ENCODE measurements at places on chromosomes 2 and 18.

DNA sequence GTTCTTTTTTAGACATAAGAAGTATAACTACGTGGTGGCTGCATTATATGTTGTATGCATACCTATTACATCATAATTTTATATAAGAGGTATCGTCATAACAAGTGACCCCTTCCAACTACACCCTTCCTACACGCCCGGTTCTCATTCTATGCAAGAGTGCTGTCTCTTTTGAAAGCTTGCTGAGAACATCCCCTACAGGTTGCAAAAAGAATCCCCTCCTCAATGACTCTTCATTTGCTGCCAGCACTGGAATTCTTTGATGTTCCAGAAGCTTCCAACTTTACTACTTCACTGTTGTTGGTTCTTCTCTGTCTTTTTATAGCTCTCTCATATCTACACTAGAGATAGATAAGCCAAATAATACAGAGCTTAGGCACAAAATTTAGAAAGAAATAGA is 66.4 kb downstream of the CDH7 start:
- no peak for DNase-seq

GRCh38 chr2:55017880-55018279 is 32.4 kb downstream of the RTN4 start:
- no peak for DNase-seq

DNA sequence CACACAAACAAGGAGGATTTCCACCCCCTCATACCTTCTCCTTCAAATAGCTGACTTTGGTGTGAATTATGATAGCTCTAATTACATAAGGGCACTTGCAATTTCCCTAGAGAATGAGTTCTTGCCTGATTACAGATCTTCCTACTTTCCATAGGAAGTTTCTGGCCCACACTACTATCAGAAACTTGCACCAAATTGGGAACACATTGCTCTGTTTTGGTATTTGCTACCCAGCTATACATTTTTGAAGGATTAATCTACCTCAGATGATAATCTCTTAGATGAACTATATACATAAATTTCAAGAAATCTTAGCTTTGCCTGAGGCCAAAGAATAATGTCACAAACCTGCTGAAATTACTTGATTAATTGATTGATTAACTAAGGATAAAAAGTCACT is 4.9 kb downstream of the DCC start:
- no peak for DNase-seq

GRCh38 chr18:13513021-13513420 is 213.3 kb downstream of the FAM210A start:
- DNase-seq = no peak

DNA sequence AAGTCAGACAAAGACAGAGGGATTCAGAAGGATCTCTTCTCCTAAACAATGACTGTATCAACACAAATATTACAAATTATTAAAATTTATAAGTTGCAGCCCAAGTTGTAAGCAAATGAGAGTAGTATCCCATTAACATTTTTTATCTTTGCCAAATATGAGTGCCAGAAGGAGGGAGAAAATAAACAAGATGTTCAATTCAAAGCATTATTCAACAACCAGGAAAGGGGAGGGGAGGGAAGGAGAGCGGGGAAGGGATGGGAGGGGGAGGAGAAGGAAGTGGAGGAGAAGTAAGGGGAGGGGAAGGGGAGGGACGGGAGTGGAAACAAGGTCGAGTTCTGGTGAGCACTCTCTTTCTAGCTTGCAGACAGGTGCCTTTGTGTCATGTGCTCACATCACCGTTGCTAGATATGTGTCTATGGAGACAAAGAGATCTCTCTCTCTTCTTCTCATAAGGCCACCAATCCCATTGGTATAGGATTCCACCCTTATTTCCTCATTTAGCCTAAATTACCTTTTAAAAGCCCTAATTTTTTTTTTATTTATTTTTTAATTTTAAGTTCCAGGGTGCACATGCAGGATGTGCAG is 679.6 kb upstream of the CHAC2 start:
- DNase-seq = no peak

DNA sequence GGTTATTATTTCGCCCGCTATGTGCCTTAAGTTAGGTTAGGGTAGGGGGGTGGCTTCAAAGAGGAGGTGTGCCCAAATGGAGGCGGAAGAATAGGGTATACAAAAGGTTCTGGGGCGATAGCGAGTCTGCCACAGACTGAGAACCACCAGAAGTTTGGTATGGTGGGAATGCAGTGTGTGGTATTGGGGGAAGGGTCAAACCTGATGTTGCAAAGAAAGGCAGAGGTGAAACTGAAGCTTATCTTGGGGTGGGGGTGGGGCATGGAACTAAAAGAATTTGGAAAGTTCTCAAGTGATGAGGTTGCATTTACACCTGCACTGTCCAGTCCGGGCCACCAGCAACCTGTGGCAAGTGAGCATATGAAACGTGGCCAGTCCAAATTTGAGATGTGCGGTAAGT is 11.8 kb upstream of the CCBE1 start:
- DNase-seq = no peak

DNA sequence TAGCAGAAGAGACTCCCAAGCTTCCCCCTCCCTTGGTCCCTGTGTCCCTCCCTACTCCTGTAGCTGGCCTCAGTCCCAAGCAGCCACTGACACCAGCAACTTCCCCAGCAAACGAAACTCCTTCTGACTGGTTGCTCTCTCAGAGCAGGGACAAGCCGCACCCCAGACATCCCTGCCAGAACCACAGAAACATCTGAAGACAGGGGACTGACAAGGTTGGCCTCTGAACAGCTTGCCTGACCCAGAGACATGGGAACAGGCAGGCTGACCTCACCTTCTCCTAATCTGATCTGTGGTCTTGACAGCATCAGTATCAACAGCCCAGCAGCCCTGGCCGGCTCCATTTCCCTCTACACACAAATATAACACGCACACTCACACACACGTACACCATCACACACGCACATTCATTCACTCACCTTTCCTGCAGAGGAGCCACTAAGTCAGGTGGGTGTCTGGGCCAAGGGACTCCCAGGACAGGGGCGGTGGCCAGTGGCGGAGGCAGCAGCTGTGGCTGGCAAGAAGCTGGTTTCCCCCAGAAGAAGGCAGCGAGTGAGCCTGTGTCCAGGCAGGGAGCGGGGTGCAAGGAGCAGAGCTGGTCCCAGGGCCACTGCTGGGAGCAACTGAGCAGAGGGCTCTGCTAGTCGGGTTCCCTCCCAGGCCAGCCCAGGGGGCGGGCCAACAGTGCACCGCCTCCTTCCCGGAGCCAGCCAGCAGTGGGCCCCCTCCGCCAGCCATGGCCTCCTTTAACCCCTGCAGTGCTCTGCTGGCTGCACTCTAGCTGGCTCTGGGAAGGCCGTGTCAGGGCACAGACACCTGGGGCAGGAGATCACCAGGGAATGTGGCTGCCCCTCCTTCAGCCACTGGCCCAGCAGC is 59.1 kb downstream of the TNS1 start:
- DNase-seq = no peak

DNA sequence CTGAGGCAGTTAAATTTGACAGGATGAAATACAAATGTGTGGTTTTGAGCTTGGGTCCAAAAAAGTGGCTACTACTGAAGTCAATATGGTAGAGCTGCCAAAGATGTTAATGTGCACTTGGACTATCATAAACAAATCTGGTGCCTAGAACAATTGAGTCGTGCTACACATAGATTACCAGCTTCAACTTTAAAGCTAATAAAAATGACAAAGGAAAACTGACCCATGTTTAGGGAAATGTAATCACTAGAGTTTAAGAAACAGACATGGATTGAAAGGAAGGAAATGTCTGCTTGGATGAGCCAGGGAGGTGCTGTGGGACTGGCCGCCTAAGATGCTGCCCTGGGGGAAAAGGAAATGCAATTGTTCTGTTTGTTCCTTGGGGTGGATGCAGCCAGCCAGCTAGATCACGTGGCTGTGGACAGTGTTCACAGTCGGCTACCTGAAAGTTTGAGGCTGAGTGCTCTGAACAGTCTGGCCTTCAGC is 36.6 kb downstream of the CYB5A start:
- no peak for DNase-seq

DNA sequence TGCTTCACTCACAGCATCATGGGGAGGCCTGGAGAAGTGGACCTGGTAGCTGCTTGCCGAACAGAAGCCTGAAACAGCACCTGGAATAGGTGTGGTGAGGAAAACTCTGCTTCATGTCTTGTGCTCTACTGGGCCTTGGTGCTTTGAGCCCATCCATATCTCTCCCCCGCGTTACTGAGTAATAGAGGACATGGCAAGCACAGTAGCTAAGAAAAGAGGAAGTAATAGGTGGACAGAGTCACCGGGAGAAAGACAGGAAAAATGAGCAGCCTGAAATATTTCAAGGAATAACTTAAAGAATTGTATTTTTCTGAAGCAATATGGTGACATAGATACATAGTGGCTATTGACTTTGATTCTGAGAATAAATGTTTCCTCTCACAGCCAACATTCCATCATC is 14.0 kb upstream of the HNMT start:
- DNase-seq = no peak

GRCh38 chr2:20169796-20170703 is 54.9 kb downstream of the SDC1 start:
- DNase-seq = no peak

GRCh38 chr2:3712424-3712823 is 9.0 kb downstream of the DCDC2C start:
- DNase-seq = no peak

DNA sequence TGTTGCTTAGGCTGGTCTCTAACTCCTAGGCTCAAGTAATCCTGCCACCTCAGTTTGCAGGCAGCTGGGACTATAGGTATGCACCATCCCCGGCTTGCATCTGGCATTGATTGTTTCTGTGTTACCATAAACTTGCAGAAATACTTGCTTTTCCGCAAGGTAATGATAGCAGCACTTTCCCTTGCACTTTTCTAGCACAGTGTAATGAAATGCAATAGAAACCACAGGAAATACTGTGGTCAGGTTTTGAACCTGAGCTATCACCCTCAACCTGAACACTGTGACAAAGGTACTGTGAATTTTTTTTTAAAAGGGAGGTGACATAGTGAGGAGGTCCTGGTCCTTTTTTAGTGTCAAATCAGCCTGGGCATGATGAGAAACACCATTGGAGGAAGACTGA is 38.3 kb downstream of the DHRS9 start:
- DNase-seq = no peak

Data from hematopoietic multipotent progenitor cell treated with erythropoietin and hydrocortisone succinate and interleukin-3 and kit ligand, for 17 days (in vitro differentiated cells).